ENCODE measurements at places on chromosomes 12 and 14. TPM values are rescaled to one million over a fixed set of nuclear protein-coding genes. Genes with fewer than 3 reads are reported as not detected.
A peak's percentile ranks its signal among the peaks of the same experiment; 100 is the strongest.

Gene ACRBP
- 2.2 TPM for total RNA-seq

Gene RD3L
- not detected for total RNA-seq

Gene TCL1A
- total RNA-seq, result 0.24 TPM

Gene TCL1B
- not detected for total RNA-seq

Gene RASSF9
- total RNA-seq, result 5.7 TPM

Gene CISTR
- total RNA-seq, result not detected

Gene ADAM20
- total RNA-seq, result 1.1 TPM

Gene MOAP1
- 21.7 TPM for total RNA-seq

Gene DGLUCY
- 44.4 TPM for total RNA-seq

Gene A2ML1
- total RNA-seq, result not detected

DNA sequence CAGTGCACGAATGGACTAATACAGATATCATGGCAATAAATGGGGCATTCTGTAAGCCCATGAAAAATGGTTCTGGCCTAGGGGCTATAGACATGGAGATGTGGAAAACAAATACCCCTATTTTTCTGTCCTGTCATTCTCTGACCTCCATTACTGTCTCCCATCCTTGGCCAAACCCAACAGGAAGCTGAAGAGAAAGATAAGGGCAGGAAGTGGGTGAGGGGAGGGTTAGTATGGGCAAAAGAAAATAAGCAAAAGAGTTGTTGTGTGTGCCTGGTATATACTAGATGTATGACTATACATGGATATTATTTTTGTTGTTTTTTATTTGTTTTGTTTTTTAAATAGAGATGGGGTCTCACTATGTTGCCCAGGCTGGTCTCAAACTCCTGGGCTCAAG lies 339.3 kb downstream of the PCNX1 start:
- DNase-seq, result no peak

- DNase-seq, result no peak
Measured at GRCh38 chr14:67285876-67286452, 44.7 kb downstream of the PALS1 start.

- DNase-seq, result no peak
Measured at GRCh38 chr12:115957686-115958290, 319.7 kb downstream of the MED13L start.

DNA sequence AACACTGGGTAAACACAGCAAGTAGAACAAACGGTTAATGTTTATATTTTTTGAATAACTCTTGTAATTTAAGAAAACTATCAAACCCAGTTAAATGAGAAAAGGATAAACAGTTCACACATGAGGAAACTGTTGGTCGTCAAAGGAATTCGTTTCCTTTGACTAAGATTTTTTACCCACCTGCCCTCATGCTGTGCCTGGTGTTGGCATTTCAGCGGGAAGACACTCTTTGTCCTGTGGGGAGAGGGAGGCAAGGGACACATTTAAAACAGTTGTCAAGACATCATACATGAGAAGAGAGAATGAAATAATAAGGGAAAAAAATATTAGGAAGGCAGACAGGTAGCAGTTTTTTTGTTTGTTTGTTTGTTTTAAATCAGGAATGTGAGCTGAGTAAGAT lies 70.5 kb downstream of the BHLHE41 start:
- DNase-seq, result no peak

DNA sequence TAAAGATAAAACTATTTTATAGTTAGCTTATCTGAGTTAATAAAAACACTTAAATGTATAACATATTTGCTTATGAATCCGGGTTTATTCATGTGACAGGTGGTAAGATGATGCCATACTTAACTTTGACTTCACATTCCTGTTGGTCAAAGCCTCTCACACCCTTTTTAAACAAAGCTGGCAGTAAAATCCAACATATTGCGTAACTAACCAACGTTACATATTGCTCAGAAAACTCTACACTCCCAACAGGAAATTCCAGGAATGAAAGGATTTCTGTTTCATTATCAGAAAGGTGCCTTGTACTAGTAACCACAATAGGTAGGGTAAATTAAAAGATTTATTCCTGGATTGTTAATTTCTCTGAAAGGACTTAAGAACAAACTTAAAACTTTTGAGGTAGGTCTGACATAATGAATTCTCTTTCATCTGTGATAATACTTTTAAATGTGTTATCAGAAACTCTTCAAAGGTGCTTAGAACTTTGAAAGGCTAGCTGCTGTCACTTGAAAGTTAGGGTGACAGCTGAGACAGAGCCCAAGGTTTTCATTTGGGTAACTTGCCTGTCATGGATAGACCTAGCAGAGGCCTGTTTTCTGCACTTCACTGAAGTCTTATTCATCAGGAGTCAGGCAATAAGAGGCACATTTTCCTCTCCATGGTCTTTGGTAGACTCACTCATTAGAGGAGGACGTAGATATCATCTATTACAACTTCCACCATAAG lies 23.8 kb upstream of the CATSPERB start:
- DNase-seq, result no peak

- no peak for DNase-seq
Measured at GRCh38 chr12:2187195-2187945, 134.6 kb downstream of the CACNA1C start.

GRCh38 chr12:75432924-75433323 lies 42.0 kb downstream of the GLIPR1L2 start:
- no peak for DNase-seq

- DNase-seq, result no peak
Measured at GRCh38 chr12:6355491-6356373, 13.9 kb upstream of the TNFRSF1A start.

- no peak for DNase-seq
Measured at GRCh38 chr14:101090976-101091375, 187.5 kb upstream of the RTL1 start.

DNA sequence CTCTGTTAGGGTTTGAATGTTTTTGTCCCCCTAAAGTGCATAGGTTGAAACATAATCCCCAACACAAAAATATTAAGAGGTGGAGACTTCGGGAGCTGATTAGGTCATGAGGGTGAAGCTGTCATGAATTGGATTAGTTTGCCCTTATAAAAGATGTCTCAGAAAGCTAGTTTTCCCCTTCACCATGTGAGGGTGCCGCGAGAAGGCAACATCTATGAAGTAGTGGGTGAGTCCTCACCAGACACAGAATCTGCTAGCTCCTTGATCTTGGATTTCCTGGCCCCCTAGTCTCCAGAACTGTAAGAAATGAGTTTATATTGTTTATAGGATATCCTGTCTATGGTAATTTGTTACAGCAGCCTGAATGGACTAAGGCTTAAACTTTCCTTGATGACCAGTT lies 301.5 kb upstream of the ATP2B1 start:
- DNase-seq, result no peak

- no peak for DNase-seq
Measured at GRCh38 chr12:126747530-126748149, 1519.3 kb upstream of the TMEM132C start.

DNA sequence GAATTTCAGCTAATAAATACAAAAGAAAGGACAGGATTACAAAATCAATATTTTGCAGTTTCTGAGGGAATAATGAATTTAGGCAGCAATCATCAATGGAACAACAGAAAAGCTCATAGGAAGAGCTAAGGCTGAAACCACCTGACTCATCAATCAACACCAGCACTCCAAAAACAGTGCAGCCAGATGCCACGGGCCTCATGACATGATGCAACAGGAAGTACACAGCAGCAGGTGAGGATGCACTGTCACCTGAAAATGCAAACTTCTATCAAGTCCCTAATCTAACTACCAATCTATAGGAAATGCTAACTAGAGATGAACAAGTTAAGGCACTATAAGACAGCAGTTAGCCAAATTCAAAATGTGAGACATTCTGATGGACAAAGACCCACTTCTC lies 21.7 kb downstream of the GNS start:
- DNase-seq, result no peak

DNA sequence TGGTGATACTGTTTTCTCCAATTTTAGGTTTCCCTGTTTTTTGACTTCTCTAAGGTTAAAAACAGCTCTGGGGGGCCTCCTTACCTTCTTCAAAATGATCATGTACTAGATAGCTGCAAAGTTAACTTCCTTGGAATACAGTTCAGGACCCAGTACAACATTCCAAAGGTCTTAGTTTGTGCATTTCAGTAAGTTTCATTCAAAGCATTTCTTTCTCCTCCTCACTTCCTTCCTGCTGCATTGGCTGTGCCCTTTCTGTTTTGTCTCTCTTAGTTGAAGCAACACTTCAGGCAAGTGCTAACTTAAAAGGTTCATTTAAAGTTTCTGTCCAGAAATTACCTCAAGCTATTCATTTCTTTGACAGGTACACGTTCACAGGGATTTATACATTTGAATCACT lies 95.7 kb downstream of the SCN8A start:
- DNase-seq, result no peak

DNA sequence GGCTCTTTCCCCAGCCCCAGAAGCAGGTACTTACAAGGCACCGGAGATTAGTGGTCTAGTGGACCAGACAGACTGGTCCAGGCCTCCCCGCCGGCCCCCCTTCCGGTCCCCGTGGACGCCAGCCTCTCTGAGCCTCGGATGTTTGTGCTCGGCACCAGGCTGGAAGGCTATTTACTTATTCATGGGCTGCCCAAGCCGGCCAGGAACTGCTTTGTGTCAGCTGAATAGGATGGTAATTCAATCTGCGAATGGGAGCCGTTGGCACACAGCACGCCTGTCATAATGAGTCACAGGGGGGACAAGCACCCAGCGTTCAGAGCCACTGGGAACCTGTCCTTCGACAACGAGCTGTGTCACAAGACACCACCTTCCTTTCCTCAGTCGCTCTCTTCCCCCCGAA lies 82.3 kb downstream of the RIMBP2 start:
- DNase-seq, result peak; percentile 72

Data from posterior vena cava (tissue), 2 donors.